NCI-H69 (cell line): ENCODE measurements at places on chromosomes 2 and 18.
A peak's percentile ranks its signal among the peaks of the same experiment; 100 is the strongest.

- DNase-seq: peak; percentile 9
These were observed 50.4 kb downstream of the EML6 start for GRCh38 chr2:54773838-54774237.

- DNase-seq: peak; percentile 88
These were observed 784 bp downstream of the CRACDL start for GRCh38 chr2:98935111-98935770.

DNA sequence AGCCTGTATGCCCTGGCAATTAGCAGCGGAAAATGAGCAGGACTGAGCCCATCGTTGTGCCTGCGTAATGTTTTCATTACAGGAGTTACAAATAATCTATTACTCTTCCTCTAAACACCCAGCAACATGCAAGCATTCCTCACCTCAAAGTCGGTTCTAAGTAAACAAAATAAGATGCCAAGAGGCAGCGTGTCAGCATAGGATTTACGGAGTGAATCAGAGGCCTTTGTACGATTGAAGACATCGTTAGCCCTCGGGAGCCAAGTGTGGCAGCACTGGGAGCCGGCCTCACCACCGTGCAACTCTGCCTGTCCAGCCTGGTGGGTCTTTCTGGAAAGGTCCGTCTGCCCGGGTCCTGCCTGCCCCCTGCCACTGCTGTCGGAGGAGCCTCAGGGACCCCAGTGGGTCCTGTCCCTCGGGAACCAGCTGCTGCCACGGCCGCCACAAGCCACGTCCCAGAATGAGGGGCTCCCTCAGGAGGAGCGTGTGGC lies 80.1 kb upstream of the CTDP1 start:
- no peak for DNase-seq

DNA sequence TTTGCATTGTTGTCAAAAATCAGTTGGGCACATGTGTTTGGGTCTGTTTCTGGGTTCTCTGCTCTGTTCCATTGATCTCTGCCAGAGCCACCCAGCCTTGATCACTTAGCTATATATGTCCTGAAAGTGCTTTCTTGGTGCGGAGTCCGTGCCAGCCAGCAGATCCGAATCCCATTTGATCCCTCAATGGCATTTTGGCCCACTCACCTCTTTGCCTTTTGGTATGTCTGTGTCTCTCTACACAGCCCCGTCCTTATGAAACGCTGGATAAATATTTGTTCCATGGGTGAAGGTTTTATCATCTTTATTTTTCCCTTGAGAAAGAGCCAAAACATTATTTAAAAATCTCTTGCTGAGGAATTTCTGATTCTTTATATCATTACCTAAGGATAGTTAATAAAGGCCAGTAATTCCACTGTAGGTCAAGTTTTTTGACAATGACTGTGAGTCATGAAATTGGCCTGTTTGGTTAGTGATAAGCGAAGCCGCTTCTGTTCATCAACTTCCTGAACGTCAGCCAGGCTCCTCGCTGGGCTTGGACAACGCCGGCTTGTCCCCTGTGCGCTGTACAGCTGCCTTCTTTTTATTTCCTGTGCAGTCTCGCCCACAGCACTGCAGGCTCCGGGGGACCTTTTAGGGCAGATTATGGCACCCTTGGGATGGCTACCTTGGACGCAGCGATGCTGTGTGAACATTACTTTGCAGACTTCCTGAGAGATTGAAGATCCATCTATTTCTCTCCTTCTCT lies 24.9 kb downstream of the MTCL1 start:
- DNase-seq: peak; percentile 95

- DNase-seq: no peak
These were observed 82.3 kb upstream of the SPRED2 start for GRCh38 chr2:65514555-65515195.

DNA sequence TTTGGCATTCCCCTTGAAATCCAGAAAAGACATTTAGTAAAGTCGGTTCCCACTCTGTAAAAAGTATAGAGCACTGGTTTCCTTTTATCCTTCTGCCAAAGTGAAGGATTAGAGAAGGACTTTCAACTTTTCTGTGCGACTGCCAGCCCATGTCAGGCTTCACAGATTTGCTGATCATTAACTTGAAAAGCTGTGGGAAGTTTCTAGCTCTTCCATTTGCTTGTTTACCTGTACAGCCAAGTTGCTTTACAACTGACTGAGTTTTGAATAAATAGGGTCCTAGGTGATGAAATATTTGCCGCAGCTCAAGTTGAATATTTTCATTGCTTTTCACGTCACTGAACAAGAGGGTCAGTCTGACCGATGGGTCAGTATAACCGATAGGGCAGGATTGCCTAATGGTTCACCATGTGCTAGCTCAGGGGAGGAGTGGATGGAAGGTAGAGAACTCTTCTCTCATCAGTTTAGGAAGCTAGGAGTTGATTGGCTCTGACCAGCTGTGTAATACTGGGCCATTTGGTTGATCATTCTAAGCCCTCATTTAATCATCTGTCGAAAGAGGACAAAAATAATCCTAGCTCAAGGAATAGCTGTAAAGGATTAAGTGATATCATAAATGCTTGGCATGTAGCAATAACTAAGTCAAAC lies 30.4 kb downstream of the UPP2 start:
- no peak for DNase-seq

- no peak for DNase-seq
These were observed 937.1 kb downstream of the TSN start for GRCh38 chr2:122692400-122693083.
